Peyer's patch (tissue), 4 donors: ENCODE measurements at places on chromosomes 1 and 21.

DNA sequence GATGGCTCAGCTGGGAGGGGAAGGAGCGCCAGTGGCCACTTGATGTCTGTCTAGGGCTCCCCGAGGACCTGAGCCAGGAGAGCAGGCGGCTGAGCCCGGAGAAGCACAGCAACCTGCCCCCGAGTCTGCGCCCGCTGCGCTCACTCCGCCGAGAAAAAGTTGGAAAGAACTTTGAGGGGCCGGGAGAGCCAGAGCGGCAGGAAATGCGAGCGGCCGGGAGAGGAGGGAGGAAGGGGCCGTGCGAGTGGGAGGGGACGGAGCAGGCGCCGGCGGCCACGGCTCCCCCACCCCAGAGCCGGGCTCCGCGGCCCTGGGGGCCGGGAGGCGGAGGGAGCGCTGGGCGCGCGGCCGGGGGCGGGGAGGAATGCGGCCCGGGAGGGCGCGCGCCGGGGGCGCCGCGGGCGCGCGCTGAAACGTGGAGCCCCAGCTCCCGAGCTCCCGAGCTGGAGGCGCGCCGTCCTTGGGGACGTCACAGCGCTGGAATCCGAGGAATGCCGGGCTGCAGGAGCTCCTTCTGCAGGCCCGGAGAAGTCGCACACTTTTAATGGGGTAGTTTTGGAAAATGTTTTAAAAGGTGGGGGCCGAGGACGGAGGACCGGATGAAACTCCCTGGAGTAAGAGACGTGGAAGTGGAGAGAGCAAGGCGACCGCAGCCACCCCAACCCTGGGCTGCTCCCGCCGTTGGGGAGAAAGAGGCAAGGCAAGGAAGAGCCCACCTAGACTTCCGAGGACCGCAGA lies at the start of gene PTPN14:
PTPN14 (minus strand) TSS at position 167 of the 738 bp plus-strand sequence. CDS start 86,799 bp downstream, outside the sequence.
- DNase-seq = peak; percentile 19
- H3K36me3 ChIP-seq = no peaks in the 10 kb centered on the region
- H3K4me3 ChIP-seq = peak within 1 kb of the TSS; percentile 65
- no peaks in the 10 kb centered on the region for H3K27me3 ChIP-seq
- no peaks in the 10 kb centered on the region for H3K4me1 ChIP-seq
- H3K27ac ChIP-seq = peak within 1 kb of the TSS; percentile 96

GRCh38 chr1:6454856-6455751 lies 10.9 kb downstream of the TNFRSF25 start:
- no peak for DNase-seq
- peaks cover 20% of the 10 kb centered on the region for H3K4me1 ChIP-seq
- H3K27ac ChIP-seq = no peak overlapping the region
- H3K27me3 ChIP-seq = no peaks in the 10 kb centered on the region

- no peak overlapping the region for H3K4me3 ChIP-seq
- no peaks in the 10 kb centered on the region for H3K36me3 ChIP-seq
- no peak for DNase-seq
- no peak overlapping the region for H3K27ac ChIP-seq
- H3K27me3 ChIP-seq = no peaks in the 10 kb centered on the region
Measured at GRCh38 chr1:59413327-59413720, 116.4 kb downstream of the FGGY start.

DNA sequence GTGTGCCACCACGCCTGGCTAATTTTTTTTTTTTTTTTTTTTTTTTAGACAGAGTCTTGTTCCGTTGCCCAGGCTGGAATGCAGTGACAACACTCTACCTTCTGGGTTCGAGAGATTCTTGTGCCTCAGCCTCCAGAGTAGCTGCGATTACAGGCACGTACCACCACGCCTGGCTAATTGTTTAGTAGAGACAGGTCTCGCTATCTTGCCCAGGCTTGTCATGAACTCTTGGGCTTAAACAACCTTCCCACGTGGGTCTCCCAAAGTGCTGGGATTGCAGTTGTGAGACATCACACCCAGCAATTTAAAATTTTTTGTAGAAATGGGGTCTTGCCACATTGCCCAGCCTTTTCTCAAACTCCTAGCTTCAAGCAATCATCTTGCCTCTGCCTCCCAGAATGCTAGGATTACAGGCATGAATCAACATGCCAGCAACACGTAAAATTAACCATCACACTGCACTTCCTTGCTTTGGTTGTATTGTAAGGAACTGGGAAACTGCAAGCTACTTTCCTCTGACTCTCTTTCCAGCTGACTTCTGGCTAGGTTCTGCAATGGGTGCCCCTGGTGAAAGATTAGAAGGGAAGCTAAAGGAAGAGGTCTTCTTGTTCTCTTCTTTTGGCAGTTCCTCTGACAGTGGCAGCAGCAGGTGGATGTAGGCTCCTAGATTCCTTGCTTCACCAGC lies 13.9 kb upstream of the IL6R start:
- no peak overlapping the region for H3K4me3 ChIP-seq
- H3K36me3 ChIP-seq = no peaks in the 10 kb centered on the region
- no peak overlapping the region for H3K27ac ChIP-seq
- H3K27me3 ChIP-seq = no peaks in the 10 kb centered on the region
- no peaks in the 10 kb centered on the region for H3K4me1 ChIP-seq

DNA sequence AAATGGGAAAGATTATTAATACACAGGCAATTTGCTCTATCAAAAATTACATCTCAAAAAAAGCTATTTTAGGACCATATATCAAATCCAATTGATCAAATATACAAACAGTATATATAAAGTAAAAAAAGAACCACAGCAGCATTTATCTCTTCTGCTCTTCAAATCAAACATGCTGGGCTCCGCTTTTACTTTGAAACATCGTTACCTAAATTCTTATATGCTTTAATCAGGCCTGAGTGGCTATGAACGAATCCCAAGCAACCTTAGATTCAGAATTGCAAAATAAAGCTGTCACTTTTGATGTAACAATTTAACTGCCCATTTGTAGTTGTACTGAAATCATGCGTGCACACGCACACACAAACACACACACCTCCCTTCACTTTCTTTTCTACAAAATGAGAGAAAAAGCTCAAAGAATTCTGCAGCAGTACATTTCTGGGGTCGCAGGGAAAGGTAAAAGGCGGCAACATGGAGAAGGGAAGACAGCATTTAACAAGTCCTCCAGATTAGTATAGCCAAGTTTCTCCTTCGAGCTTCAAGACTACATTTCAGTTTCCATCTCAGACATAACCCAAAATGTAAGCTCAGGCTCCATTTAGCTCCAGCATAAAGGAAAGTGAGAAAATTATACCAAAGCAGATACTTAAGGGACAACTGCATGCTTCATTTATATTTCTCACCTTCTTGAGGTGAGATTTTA lies 92.2 kb upstream of the TTC39A start:
- H3K27ac ChIP-seq = no peak overlapping the region
- H3K4me3 ChIP-seq = no peak overlapping the region
- no peaks in the 10 kb centered on the region for H3K27me3 ChIP-seq
- H3K36me3 ChIP-seq = no peaks in the 10 kb centered on the region
- DNase-seq = no peak

DNA sequence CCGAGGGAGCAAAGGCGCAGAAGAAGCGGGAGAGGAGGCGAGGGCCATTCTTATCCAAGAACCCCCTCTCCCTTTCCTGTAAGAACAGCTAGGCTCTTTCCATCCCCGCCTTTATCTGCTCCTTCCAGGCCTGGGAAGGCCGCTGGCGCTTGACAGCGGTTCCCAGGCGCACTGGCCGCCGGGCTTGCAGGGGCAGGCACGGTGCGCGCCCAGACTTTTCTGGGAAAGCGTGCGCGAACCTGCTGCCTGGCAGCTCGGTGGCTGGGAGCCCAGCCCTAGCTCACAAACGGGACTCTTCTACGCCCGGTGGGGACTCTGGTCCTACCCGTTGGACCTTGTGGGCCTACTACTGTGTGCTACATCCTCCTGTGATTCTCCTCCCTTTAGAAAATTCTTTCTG lies 8.8 kb upstream of the IFNLR1 start:
- no peak overlapping the region for H3K4me3 ChIP-seq
- peaks cover 7% of the 10 kb centered on the region for H3K4me1 ChIP-seq
- DNase-seq = no peak
- H3K27me3 ChIP-seq = no peaks in the 10 kb centered on the region
- no peak overlapping the region for H3K27ac ChIP-seq

DNA sequence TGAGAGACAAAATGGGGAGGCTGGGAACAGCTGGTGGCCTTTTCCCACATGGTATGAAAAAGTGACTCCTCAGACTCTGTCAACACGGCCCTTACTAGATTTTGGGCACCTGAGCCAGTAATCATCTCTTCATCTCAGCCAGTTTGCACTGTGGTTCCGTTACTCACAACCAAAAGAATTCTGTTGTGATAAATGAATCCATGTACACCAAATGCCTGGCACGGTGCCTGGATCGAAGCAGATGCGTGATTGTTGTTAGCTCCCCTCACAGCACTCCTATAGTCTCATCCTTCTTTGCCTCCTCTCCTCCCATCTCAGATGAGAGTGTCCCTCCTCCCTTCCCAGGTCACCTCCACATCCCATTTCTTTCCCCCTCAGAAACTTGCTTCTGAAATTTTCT lies 57.9 kb upstream of the GJB5 start:
- H3K27me3 ChIP-seq = no peaks in the 10 kb centered on the region
- DNase-seq = no peak
- H3K36me3 ChIP-seq = no peaks in the 10 kb centered on the region
- H3K27ac ChIP-seq = no peak overlapping the region
- no peaks in the 10 kb centered on the region for H3K4me1 ChIP-seq

- H3K27ac ChIP-seq = peak overlapping the region; percentile 74
- no peak overlapping the region for H3K4me3 ChIP-seq
- H3K4me1 ChIP-seq = no peaks in the 10 kb centered on the region
- no peaks in the 10 kb centered on the region for H3K36me3 ChIP-seq
- DNase-seq = peak; percentile 78
- H3K27me3 ChIP-seq = no peaks in the 10 kb centered on the region
Measured at GRCh38 chr1:167711797-167712196, 10.0 kb upstream of the MPZL1 start.

DNA sequence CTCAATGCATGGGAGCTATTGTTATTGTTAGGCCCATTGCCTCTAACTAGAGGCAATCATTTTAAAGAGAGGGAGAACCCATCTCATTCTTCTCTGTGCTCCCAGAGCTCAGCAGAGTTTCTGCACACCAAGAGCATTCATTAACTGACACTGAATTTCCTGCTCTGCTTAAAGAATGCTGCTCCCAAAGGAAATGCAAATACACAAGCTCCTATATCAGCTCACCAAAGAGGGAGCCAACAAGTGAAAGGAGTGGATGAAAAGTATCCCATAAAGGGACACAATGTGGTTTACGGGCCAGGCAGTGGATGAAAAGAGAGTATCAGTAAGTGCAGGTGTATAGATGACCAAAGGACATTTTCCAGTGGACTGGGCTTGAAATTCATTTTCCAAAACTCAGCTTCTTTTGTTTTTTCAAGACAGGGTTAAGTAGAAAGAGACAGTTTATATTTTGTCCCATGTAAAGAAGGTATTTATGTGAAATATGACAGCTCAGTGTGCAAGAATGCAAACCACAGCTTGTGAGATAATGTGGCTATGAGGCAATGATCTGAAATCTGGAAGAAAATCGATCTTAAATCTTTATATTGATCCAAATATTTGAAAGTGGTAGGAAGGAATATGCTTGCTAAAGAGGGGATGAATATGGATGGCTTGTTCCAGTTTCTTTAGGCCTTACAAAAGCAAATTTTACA lies 207.7 kb upstream of the CAMK1G start:
- no peaks in the 10 kb centered on the region for H3K36me3 ChIP-seq
- no peaks in the 10 kb centered on the region for H3K27me3 ChIP-seq
- no peak overlapping the region for H3K27ac ChIP-seq

DNA sequence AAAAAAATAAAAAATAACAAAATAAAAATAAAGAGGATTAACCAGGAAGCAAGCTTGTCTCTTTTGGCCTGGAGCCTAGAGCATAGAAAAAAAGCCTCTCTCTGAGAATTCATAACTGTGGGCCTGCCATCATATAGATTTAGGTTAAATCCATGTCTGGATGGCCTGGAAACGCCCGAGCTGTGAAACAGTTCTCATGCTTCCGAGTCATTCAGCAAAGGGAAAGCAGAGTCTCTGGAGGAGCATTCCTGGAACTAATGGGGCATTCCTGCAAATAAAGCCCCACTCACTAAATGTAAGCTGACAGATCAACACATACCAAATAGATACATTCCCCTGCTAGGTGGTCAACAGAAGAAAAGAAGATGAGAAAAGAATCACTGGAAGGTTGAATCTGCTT lies 75.8 kb upstream of the GNG4 start:
- no peak for DNase-seq
- no peaks in the 10 kb centered on the region for H3K27me3 ChIP-seq
- H3K27ac ChIP-seq = no peak overlapping the region
- no peaks in the 10 kb centered on the region for H3K36me3 ChIP-seq
- H3K4me1 ChIP-seq = no peaks in the 10 kb centered on the region

DNA sequence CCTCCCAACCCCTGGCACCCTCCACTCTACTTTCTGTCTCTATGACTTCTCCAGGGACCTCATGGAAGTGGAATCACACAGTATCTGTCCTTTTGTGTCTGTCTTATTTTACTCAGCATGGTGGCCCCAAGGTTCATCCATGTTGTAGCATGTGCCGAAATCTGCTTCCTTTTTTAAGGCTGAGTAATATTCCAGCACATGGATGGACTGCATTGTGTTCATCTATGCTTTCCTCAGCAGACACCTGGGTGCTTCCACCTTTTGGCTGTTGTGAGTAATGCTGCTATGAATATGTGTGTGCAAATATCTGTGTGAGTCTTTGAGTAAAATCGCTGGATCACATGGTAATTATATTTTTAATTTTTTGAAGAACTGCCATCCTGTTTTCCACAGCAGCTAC lies 1.6 kb upstream of the PFKL start:
- no peak overlapping the region for H3K4me3 ChIP-seq
- peaks cover 31% of the 10 kb centered on the region for H3K4me1 ChIP-seq
- H3K36me3 ChIP-seq = no peaks in the 10 kb centered on the region

GRCh38 chr1:94245747-94246438 lies 8.5 kb upstream of the ARHGAP29 start:
- H3K36me3 ChIP-seq = no peaks in the 10 kb centered on the region
- H3K27ac ChIP-seq = no peak overlapping the region
- peaks cover 7% of the 10 kb centered on the region for H3K4me1 ChIP-seq
- no peaks in the 10 kb centered on the region for H3K27me3 ChIP-seq

DNA sequence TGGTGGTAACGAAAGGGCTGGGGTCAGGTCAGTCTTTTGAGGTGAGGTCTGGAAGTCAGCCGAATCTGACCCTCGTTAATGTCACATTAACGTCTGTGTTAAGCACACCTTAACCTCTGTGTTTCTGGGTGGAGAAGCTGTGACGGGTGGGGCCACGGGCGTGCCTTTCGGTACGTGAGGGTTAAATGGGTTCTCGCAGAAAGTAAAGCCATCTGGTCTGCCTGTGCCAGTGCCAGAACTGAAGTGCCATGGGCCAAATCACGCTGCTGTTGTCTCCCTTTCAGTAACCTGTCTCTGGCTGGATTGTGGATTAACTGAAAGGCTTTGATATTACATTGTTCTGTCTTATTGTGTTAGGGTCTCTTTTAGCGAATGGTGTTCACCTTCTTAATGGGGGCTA lies 14.4 kb downstream of the URB2 start:
- no peak overlapping the region for H3K4me3 ChIP-seq
- no peak overlapping the region for H3K27ac ChIP-seq
- DNase-seq = no peak

DNA sequence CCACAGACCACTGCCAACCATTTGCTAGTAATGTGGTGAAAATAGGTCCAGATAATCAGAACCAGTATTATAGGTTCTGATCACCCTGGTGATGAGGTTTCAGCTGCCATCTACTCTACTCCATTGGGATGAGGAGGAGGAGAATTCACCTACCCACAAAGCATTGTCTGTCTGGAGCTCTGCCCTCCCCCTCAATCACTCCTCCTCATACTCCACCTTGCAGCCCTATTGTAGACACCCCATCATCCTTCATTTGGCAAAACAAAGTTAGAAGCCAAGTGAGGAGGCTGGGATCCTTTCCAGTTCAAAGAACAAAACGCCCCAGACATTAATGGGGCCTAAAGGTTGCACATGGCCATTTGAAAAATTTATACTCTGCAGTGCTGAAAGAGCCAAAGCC lies 157.4 kb upstream of the L1TD1 start:
- H3K36me3 ChIP-seq = no peaks in the 10 kb centered on the region
- H3K4me1 ChIP-seq = no peaks in the 10 kb centered on the region
- no peak for DNase-seq
- H3K27me3 ChIP-seq = no peaks in the 10 kb centered on the region
